ENCODE measurements at places on chromosomes 5 and 9.

DNA sequence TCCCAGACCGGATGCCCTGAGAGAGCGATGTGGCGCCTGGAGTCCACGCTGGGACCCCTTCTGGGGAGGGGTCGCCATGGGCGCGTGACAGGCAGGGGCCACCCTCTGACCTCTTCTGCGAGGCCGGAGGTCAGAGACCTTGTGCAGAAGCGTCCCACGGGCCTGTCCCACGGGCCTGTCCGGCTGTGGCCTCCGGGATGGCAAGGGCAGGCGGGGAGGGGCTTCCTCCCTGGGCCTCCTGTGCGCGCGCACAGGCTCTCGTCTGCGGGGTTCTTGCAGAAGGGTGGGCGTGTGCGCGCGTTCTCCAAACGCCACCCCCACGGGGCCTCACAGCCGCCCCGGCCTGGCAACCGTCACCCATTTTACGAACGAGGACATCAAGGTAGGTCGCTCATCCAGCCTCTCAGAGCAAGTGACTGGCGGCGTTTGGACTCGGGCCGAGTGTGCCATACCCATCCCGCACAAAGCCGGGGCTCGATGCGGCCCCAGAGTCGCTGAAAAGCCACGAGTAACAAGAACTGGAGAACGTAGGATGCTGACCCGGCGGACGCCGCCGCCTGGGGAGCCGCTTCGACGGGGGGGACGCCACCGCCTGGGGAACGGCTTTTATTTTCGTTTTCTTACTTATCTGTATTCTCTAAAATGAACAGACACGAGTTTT lies 897 bp downstream of the AHRR start:
- DNase-seq, result no peak

GRCh38 chr5:75078027-75078426 lies 25.7 kb upstream of the GCNT4 start:
- no peak for DNase-seq

- no peak for DNase-seq
Observed at GRCh38 chr5:78993165-78993564, 8.1 kb upstream of the ARSB start.

GRCh38 chr9:32449969-32450368 lies 65.5 kb downstream of the ACO1 start:
- DNase-seq, result no peak

DNA sequence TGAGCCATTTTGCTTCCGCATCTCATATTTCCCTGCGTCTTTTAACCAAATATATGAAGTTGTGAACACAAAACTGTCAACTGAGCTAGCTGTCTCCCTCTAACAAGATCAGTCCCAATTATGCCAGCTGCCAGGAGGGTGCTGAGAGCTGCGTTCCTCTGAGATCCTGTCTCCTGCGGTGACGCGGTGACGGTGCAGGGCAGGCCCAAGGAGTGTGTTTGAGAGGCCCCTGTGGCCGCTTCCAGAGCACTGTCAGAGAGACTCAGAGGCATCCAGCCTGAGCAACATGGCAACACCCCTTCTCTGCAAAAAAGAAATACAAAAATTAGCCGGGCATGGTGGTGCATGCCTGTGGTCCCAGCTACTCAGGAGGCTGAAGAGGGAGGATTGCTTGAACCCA lies 126.3 kb upstream of the FOXD4L5 start:
- no peak for DNase-seq

- DNase-seq, result no peak
Observed at GRCh38 chr5:168670881-168671575, 91.9 kb upstream of the PANK3 start.

DNA sequence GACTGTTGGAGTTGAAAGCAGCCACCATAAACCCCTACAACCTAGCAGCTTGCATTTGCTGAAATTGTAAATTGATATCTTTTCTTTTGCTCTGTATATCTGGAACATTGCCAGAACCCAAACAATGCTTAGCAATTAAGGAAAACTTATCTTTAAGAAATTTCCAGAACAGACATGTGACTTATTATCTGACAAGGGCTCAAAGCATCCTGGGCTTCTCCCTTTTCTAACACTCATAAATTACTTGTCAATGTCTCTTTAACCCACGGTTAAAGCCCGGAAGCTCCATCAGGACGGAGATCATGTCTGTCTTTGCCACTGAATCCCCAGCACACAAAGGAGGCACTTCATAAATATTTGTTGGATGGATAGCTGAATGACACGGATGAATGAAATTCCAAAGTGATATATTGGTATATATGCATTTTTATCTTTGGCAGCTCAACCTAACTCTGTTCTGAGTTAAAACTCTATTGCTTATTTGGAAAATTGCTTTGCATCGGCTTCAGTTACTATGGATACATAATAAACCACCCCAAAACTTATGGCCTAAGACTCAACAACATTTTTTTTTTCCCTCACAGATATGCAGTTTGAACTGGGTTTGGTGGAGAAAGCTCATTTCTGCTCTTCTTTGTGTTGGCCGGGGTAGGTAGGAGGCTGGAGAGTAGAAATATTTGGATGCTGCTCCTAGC lies 103.1 kb upstream of the CLINT1 start:
- no peak for DNase-seq

DNA sequence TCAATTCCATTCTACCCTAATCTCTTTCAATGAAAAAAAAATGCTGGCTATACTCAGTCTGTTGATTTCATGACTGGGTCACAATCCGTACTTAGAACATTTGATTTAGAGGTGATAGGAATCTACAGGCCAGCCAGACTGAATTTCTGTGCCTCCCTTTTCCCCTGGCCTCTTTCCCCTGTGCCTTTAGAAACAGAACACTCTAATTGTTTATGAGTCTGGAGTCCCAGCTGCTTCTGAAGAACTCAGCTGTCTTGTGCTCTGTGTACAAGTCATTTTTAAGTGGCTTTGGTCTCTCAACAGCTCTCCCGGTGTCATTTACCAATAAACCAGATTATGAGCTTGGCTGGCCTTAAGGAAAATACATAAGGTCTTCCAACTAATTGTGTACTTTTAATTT lies 94.1 kb upstream of the ITGA2 start:
- DNase-seq, result no peak

DNA sequence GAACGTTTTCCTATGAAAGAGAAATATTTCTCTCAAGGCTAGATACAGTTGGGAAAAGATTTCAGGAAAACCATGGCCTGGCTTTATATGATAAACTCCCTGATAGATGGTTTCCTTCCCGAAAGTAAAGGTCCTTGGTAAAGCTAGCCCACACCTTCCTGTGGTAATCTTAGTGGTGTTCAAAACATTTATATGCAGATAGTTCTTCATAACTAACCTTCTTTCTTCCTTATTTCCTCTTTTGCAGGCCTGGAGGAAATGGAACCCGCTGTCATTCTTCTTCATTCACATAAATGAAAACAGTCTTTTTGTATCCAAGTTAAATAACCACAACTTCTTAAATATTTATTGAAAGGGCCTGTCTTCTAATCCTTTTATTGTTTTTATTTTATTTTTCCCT lies 474.0 kb upstream of the ACTBL2 start:
- no peak for DNase-seq

GRCh38 chr5:154159343-154159742 lies 31.2 kb upstream of the GALNT10 start:
- no peak for DNase-seq

Data from activated gamma-delta T cell (primary cell).